ENCODE measurements at places on chromosomes 1 and 21.

GRCh38 chr1:186046437-186047211 is 312.4 kb downstream of the HMCN1 start:
- DNase-seq: no peak

DNA sequence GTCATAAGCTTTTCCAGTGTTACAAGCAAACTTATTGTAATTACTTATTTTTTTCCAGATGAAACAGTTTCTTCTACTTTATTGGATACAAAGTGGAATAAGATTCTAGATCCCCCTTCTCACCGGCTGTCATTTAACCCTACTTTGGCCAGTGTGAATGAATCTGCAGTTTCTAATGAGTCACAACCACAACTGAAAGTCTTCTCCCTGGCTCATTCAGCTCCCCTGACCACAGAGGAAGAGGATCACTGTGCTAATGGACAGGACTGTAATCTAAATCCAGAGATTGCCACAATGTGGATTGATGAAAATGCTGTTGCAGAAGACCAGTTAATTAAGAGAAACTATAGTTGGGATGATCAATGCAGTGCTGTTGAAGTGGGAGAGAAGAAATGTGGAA is 95.5 kb downstream of the ZFYVE9 start:
- DNase-seq: peak; percentile 81

GRCh38 chr1:192713921-192714320 is 78.0 kb downstream of the RGS13 start:
- no peak for DNase-seq

- no peak for DNase-seq
Observed at GRCh38 chr1:36083635-36084496, at the start of gene TEKT2. Gene TEKT2 (plus strand): TSS chr1:36084094. CDS start chr1:36084922, 828 bp downstream.

GRCh38 chr1:156203331-156203730 is 9.4 kb downstream of the SLC25A44 start:
- DNase-seq: no peak

- peak; percentile 39 for DNase-seq
Observed at GRCh38 chr1:8941906-8942305, 3.8 kb upstream of the CA6 start.

- DNase-seq: no peak
Observed at GRCh38 chr1:156402331-156403020, 33.5 kb downstream of the RHBG start.

- DNase-seq: no peak
Observed at GRCh38 chr1:227927971-227928741, 19.6 kb downstream of the WNT9A start.

- no peak for DNase-seq
Observed at GRCh38 chr1:54273795-54274163, 73.8 kb downstream of the MRPL37 start.

DNA sequence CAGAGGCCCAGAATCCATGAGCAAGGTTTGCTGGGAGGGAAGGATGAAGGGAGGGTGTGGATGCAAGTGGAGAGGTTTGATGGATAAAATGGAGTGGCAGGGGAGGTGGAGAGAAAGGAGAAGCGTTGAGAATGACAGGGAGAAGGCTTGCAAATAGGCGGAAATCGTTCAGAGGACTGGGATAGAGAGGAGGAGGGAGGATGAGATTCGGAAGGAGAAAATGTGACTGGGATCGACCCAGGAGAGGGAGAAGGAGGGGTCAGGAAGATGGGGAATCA is 376 bp downstream of the AVPR1B start:
- DNase-seq: no peak

GRCh38 chr1:203528976-203529835 is 35.3 kb downstream of the OPTC start:
- DNase-seq: peak; percentile 25

GRCh38 chr1:36692465-36693160 is 209.9 kb upstream of the CSF3R start:
- no peak for DNase-seq

- DNase-seq: peak; percentile 0
Observed at GRCh38 chr1:58290685-58291372, 255.7 kb downstream of the OMA1 start.

DNA sequence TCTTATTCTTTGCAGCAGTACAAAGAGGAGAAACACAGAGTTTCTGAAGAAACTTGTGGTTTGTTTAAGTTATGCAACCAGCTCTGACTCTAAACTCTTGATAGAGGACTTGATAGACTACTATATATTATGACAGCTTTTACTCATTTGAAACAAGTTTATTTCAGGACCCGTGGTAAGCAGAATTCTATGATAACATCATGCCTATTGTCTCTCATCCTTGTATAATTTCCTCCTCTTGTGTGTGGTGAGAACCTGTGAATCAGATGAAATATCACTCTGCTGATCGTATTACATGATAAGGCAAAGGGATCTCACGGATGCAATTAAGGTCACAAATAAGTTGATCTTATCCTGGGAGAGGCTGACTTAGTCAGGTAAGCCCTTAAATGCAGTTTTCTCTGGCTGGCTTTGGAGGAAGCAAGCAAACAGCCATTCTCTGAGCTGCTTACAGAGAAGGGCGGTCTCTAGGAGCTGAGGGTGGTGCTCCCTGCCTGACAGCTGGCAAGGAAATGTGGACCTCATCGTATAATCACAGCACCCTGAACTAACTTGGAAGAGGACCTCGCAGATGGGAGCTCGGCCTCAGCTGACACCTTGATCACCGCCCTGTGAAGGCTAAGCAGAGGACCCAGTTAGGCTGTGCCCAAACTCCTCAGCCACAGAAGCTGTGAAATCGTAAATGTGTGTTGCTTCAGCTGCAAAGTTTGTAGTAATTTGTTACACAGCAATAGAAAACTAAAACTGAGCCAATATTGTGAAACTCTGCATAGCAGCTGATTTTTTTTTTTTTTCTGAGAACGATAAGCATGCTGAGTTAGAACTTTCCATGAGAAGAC is 151.1 kb upstream of the DPT start:
- DNase-seq: no peak

GRCh38 chr1:94590203-94591137 is 48.9 kb upstream of the F3 start:
- DNase-seq: peak; percentile 27

GRCh38 chr1:159000625-159001024 is 9.1 kb upstream of the IFI16 start:
- no peak for DNase-seq

DNA sequence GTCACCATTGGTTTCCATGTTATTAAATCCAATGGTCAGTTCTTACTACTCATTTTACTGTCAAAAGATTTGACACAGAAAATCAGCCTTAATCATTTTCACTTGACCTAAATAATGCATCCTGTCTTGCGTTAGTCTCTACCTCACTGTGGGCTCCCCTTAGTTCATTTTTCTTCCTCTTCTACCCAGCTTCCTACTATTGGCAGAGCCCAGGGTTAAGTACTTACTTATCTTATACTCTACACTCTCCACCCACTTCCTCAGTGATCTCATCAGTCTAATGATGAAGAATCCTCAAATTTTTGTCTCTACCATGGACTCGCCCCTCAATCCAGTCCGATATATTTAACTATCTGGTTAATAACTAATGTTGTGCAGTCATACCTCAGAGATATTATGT is 735.9 kb downstream of the KCNT2 start:
- DNase-seq: no peak

DNA sequence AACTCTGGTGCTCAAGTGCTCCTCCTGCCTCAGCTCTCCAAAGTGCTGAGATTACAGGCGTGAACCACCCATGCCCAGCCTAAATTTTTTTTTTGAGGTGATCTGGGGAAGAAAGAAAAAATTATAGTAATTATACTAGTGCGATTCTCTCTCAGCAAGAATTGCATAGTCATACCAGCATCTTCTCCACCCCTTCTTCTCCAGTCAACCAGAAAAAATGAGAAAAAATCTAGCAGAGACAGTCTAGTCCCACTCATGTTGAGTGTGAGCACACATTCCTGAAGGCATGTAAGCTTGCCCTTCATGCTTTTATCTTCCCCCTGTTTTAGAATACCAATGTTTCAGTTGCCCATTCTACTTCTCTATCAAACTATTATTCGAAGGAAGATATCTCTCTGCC is 207.6 kb downstream of the S1PR1 start:
- DNase-seq: no peak

DNA sequence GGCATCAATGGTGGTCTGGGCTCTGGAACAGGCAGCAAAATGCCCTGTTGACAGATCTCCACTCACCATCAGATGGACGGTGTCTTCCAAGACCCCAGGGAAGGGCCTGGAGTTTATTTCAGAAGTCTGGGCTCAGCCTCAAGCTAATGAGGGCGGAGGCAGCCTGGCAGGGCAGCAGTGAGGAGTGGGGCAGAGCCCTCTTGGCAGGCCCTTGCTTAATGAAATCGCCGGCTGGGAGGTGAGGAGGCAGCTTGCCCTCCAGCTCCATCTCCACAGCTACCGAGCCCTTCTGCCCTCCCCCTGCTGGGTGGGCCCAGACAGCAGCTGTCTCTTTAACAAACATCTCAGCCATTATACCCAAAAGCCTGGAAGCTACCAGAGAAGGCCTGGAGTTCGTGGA is 22.0 kb upstream of the GRIK3 start:
- DNase-seq: no peak

DNA sequence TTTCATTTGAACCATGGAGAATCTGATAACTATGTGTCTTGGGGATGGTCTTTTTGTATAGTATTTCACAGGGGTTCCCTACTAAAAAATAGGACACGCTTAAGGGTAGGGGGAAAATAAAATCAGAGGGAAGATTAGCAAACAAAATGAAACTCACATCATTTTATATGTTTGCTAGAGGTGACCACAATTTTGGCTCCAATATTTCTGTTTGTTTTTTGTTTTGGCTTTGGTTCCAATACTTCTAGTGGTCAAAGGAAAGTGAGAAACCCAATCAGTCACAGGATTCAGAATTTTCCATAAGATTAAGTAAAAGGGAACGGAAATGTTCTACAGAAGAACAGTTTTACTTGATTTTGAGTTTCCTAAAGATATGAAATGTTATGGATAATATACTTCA is 42.3 kb upstream of the SSX2IP start:
- no peak for DNase-seq

DNA sequence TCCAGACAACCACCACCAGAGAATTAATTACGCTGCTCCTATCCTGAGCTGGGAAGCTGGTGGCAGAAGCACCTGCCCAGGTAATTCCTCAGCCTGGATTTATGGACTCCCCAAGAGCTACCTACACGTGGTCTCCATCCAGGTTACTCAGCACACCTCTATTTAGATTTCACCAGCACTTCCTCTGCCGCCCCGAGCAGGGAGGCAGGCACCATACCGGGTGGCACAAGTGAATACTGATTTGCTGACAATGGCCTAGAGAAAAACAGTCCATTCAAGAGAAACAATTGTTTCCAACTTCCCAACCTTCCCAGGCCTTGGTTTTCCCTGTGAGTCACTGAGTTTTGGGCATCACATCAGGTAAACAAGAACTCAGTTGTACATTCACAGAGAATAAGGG is 134.3 kb downstream of the MATN1 start:
- DNase-seq: no peak

DNA sequence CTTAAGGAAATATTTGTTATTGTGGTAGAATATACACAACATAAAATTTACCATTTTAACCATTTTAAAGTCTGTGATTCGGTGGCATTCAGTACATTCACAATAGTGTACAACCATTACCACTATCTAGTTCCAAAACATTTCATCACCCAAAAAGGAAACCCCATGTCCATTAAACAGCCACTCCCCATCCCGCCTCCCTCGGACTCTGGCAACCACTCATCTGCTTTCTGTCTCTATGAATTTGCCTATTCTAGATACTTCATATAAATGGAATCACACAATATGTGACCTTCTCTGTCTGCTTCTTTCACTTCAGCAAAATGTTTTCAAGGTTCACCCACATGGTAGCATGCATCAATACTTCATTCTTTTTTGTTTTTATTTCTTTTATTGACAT is 51.3 kb downstream of the PTP4A2 start:
- peak; percentile 78 for DNase-seq

- DNase-seq: peak; percentile 24
Observed at GRCh38 chr1:109636201-109636952, 16.7 kb downstream of the AMPD2 start.

GRCh38 chr1:36344395-36344680 is 20.9 kb upstream of the EVA1B start:
- no peak for DNase-seq

- peak; percentile 100 for DNase-seq
Observed at GRCh38 chr1:47313915-47314664, at the start of gene STIL. Gene STIL (minus strand): TSS chr1:47314147. CDS start chr1:47310319, 3,828 bp downstream.

GRCh38 chr1:12157366-12158231 is 9.2 kb upstream of the TNFRSF1B start:
- peak; percentile 73 for DNase-seq

- no peak for DNase-seq
Observed at GRCh38 chr1:61285371-61285885, 203.1 kb downstream of the NFIA start.

GRCh38 chr1:156050376-156050775 is 3.2 kb downstream of the UBQLN4 start:
- no peak for DNase-seq

DNA sequence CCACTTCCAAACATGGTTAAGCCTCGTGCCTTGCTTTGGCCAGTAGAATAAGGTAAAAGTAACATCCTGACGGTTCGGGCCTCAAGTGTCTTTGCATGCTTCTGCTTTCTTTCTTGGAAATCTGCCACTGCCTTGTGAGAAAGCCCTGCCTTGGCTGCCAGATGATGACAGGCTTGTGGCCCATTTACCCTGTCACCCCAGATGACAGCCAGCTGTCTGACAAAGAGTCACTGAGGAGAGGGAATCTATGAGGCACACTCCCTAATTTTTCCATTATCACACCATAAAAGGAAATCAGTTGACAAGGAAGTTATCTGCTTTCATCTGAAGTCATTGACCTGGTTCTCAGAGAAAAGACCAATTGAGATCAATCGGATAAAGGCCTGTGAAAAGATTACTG is 199.8 kb downstream of the USH2A start:
- peak; percentile 83 for DNase-seq

GRCh38 chr1:168392958-168393549 is 112.4 kb downstream of the TBX19 start:
- no peak for DNase-seq

DNA sequence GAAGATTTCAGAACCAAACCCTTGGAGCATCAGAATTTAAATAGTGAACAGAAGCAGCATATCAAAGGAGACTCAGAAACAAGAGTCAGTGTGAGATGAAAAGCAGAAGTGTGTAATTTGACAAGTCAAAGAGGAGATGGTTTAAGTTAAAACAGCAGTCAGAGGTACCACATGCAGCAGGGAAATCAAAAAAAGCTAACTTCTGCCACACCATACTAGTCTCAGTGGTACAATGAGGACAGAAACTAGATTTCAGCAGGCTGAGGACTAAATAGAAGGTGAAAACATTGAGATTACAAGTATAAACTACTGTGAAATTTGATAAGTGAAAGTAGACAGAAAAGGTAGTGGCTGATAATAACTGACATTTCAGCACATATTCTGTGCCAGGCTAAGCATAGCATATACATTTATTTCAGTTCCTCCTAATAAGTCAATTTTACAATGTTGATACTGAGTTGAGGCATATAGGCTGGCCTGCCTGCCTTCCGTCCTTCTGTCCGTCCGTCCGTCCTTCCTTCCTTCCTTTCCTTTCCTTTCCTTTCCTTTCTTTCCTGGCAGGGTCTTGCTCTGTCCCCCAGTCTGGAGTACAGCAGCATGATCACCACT is 12.6 kb downstream of the SUCO start:
- peak; percentile 35 for DNase-seq

All from MV-4-11 (cell line).